A375 (cell line): ENCODE measurements at places on chromosomes 12 and 14. TPM values are rescaled to one million over a fixed set of nuclear protein-coding genes. Genes with fewer than 3 reads are reported as not detected.

The FAM234B gene
- total RNA-seq: 4.7 and 4.9 TPM in 2 replicates

The SMOC1 gene
- total RNA-seq: 17.7 and 18.4 TPM in 2 replicates

The TMEM233 gene
- 0.37 and 0.49 TPM in 2 replicates for total RNA-seq

The CISTR gene
- not detected in 2 replicates for total RNA-seq

The ASIC1 gene
- total RNA-seq: 5.9 and 7.6 TPM in 2 replicates

The B3GNT4 gene
- 0.08 and 0.37 TPM in 2 replicates for total RNA-seq

The KRT71 gene
- total RNA-seq: not detected in 2 replicates

The GLIPR1L2 gene
- total RNA-seq: 0.34 TPM in 1 of 2 replicates, not detected in the other

The TAS2R42 gene
- not detected in 2 replicates for total RNA-seq

The SP7 gene
- not detected in 2 replicates for total RNA-seq

The TCL1A gene
- not detected in 2 replicates for total RNA-seq

The HCAR2 gene
- total RNA-seq: not detected in 2 replicates

The CDCA3 gene
- 59.8 and 88.8 TPM in 2 replicates for total RNA-seq

The NDUFB1 gene
- 295 and 368 TPM in 2 replicates for total RNA-seq

The TMCC3 gene
- total RNA-seq: 3.5 and 4.0 TPM in 2 replicates

The PTCSC3 gene
- not detected in 2 replicates for total RNA-seq

The B4GALNT1 gene
- 25.6 and 26.7 TPM in 2 replicates for total RNA-seq

The TAS2R14 gene
- 1.5 and 2.2 TPM in 2 replicates for total RNA-seq

The TTC9 gene
- 0.34 TPM in 1 of 2 replicates, not detected in the other for total RNA-seq

The KLHL33 gene
- total RNA-seq: 0.05 TPM in 1 of 2 replicates, not detected in the other

The DERA gene
- total RNA-seq: 44.0 and 48.1 TPM in 2 replicates

The PLEK2 gene
- total RNA-seq: 0.50 TPM in 1 of 2 replicates, not detected in the other

The NGB gene
- not detected in 2 replicates for total RNA-seq

The RIMBP2 gene
- total RNA-seq: not detected in 2 replicates

The RNFT2 gene
- 11.0 and 12.8 TPM in 2 replicates for total RNA-seq

The TEAD4 gene
- total RNA-seq: 38.1 and 47.5 TPM in 2 replicates

The FAIM2 gene
- total RNA-seq: 1.3 and 2.4 TPM in 2 replicates

The ZNF268 gene
- 15.6 and 18.6 TPM in 2 replicates for total RNA-seq

The ERP27 gene
- total RNA-seq: not detected in 2 replicates

The WNT1 gene
- not detected in 2 replicates for total RNA-seq

The COX14 gene
- 60.2 and 74.1 TPM in 2 replicates for total RNA-seq

The PMCH gene
- total RNA-seq: not detected in 2 replicates

The KCNH3 gene
- total RNA-seq: 2.1 and 3.2 TPM in 2 replicates

The CD27 gene
- total RNA-seq: not detected in 2 replicates

The ESPL1 gene
- 26.7 and 33.5 TPM in 2 replicates for total RNA-seq

The JDP2 gene
- total RNA-seq: 35.8 and 38.6 TPM in 2 replicates

The ITGB7 gene
- total RNA-seq: 2.2 and 5.1 TPM in 2 replicates

The IRAK4 gene
- total RNA-seq: 6.1 and 7.2 TPM in 2 replicates

The SLC6A12 gene
- 0.04 and 0.85 TPM in 2 replicates for total RNA-seq

The AKAP5 gene
- 0.60 and 0.61 TPM in 2 replicates for total RNA-seq

The EML5 gene
- 2.8 and 3.6 TPM in 2 replicates for total RNA-seq

The ACVRL1 gene
- total RNA-seq: 0.16 and 0.53 TPM in 2 replicates
